ENCODE measurements at places on chromosomes 3 and 15.
A peak's percentile ranks its signal among the peaks of the same experiment; 100 is the strongest.

DNA sequence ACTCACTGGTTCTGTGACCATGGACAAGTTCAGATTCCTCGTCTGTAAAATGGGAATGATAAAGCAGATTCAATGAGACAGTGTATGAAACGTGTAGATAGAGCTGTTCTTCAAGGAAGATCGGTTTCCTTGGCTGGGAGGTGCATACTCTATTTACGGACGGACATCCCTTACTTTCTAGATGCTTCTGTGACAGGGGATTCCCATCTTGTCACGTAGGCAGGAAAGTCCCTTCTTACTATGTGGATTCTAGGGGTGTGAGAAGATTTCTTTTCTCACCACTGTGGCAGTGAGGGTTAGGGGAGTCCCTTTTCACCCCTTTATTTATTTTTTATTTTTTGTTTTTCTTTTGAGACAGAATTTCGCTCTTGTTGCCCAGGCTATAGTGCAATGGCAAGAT lies 180.9 kb upstream of the TBL1XR1 start:
- DNase-seq = no peak

GRCh38 chr3:185473290-185473815 lies 25.5 kb downstream of the TMEM41A start:
- DNase-seq = no peak

- DNase-seq = no peak
Measured at GRCh38 chr15:99365242-99365641, 114.0 kb downstream of the LRRC28 start.

DNA sequence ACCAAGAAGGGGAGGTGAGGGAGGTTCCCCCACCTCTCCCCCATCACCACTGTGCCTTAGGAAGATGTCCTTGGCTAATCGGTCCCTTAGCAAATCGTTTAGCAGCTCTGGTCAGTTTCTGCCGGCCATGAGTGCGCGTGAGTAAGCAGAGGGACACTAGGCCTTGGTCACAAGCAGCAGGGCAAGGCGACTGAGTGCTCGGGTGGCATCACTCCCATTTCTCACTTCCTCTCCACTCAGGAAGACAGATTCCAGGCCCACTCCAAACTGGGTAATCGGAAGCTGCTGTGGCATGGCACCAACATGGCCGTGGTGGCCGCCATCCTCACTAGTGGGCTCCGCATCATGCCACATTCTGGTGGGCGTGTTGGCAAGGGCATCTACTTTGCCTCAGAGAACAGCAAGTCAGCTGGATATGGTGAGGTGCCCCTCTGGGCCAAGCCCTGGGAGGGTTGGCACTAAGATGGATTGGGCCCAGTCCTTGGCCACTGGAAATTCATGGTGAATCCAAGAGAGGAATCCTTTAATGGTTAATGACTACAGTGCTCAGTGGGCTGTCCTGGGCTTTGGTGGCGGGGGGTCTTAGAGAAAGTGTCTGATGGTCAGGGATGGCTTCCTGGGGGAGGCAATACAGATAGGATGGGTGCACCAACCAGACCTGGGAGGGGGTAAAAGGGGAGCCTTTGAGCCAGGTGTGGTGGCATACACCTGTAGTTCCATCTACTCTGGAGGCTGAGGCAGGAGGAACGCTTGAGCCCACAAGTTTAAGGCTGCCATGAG lies 4.0 kb downstream of the PARP3 start:
- no peak for DNase-seq

DNA sequence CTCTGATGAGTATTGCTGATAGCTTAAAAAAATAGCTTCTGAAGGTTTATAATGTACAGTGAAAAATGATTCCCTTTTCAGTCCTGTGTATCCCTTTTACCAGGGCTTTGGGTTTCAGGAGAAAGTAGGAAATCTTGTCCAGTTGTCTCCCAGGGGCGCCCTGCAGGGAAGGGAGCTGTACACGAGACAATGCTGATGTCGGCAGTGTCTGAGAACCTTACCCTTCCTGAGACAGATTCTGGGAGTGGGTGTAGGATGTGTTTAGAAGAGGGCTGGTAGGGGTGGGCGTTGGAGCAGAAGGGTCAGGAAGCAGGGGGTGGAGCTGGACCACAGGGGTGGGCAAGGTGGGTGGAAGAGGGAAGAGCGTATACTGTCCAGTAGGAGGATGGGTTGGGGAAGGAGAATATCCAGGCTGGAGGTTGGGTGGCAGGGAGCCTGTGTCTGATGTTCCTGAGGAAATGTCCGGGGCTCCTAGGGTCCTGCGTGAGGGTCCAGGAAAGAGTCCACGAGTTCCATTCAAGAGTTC lies 5.6 kb downstream of the THPO start:
- no peak for DNase-seq

- no peak for DNase-seq
Measured at GRCh38 chr15:58880320-58880719, 53.2 kb downstream of the SLTM start.

DNA sequence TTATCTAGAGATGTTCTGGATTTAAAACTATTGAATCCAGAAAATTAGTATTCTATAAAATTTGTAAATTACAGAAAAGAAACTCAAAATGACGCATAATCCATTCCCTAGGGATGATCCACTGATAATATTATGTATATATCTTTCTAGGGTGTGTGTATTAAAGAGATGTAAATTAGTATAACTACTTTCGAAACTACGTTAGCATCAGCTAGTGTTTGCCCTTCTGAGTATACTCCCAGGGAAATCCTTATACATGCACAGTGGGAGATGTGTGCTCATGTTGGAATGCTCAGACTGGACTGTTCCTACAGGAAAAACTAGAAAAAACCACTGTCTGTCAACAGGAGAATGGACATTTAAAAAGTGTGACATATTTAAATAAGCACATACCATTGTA lies 36.4 kb downstream of the ACAA1 start:
- no peak for DNase-seq

DNA sequence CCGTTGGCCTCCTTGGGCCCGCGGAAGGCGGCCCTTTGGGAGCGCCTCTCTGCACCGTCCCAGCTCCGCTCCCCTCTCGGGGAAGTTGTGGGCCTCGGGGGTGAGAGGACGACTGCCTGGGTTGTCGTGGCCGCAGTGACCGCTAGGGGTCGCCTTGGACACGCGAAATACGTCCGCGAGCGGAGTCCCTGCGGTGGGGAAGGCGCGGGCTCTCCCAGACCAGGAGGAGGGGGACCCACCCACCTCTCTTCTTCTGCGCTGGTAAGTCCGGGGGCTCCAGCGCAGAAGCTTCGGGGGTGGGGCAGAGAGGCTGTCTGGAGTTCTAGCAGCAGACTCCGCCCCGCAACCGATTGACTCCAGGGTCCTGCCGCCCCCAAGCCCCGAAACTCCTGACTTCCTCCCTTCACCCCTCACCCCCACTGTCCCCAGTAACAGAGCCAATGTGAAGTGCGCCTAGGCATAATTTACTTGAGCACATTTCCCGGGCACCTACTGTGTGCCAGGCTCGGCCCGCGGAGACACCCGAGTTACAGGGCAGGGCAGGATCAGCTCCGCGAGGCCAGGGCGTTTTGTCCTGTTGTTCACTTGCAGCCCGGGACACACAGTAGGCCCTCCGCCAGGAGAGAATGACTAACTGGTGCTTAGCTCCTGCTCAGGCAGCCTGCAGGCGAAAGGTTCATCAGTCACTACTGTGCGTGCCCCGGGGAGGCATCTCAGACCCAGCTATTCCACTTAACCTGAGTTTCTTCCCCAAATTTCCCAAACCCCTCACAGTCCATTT lies 32.8 kb downstream of the DNASE1L3 start:
- DNase-seq = peak; percentile 81

DNA sequence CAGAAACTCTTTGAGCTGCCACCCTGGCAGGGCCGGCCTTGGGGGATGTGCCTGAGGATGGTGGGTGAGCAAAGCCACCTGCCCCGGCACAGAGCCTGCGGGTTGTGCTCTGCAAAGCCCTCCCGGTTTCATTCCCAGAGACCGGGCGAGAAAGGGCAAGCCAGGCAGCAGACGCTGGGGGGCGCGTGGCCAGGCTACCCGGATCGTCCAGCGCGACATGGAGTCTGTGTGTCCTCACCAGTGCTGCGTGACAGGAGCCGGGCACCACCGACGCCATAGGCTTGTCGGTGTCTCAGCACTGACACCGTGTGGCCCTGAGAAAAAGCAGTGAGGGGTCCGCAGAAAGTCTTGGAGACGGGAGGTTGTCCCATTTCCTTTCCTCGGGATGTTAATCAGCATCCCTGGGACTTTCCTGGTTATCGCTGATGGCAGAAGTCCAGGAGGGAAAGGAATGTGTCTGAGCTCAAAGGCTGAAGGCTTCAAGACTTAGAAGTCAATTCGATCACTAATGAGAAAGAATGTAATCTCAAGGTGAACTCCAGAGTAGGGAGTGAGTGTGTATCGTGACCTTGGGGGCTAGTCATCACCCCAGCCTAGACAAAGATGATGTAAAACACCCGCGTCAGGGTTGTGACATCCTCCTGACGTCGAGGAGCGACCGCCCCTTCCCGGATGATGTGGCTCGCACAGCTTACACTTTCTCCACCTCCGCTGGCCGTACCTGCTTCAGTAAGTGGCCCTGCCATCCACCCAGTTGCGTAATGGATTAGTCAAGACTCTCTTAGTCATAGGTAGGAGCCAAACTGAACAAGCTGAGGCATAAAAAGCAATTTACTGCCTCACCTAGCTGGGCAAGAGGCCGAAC lies 36.3 kb upstream of the PLA2G4E start:
- DNase-seq = peak; percentile 80

GRCh38 chr3:101836652-101837598 lies 12.4 kb upstream of the NFKBIZ start:
- peak; percentile 90 for DNase-seq

- peak; percentile 38 for DNase-seq
Measured at GRCh38 chr3:11662392-11662990, 18.8 kb upstream of the VGLL4 start.

- DNase-seq = no peak
Measured at GRCh38 chr15:90970274-90970673, 15.6 kb downstream of the RCCD1 start.

DNA sequence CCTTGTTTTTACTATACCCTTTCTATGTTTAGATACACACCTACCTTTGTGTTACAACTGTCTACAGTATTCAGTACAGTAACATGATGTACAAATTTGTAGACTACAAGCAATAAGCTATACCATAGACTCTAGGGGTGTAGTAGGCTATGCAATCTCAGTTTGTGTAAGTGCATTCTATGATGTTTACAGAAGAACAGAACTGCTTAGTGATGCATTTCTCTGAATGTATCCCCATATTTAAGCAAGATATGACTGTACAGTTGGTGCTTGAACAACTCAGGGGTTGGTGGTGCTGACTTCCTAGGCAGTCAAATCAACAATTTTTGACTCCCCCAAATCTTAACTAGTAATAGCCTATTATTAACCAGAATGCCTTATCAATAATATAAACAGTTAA lies 467.1 kb upstream of the TGFBR2 start:
- no peak for DNase-seq

DNA sequence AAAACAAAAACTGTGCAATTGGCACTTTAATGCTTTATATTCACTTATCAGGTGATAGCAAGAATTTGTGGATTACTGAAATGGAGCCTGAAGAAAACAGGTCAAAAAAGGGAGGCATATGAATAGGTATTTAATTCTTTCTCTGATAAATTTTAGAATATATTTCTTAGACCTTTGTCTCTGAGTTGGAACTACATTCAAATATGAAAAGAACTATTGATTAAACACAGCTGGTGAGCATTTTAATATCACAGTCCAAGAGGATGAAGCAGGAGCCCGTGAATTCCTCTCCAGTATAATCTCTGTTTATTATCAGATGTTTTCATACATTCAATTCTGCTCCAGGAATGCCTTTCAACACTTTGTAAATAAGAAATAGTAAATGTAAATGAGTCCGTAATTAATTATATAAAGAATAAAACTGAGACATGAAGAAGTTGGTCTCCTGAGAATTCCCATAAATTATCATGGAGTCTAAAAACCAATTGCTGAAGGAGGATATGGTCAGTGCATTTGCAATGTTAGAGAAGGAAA lies 86.3 kb upstream of the ARHGEF26 start:
- no peak for DNase-seq

- no peak for DNase-seq
Measured at GRCh38 chr3:58522759-58523425, 14.1 kb downstream of the ACOX2 start.

GRCh38 chr15:71109130-71109529 lies 6.1 kb upstream of the THSD4 start:
- DNase-seq = peak; percentile 62

GRCh38 chr3:138950006-138950644 lies 3.1 kb downstream of the FOXL2NB start:
- DNase-seq = peak; percentile 44

DNA sequence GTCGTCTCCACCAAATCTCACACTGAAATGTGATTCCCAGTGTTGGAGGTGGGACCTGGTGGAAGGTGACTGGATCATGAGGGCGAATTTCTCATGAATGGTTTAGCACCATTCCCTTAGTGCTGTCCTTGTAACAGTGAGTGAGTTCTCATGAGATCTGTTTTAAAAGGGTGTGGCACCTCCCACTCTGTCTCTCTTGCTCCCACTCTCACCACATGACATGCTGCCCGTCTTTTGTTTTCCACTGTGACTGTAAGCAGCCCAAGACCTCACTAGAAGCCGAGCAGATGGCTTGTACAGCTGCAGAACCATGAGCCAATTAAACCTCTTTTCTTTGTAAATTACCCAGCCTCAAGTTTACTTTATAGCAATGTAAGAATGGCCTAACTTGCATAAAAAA lies 21.2 kb downstream of the RAD18 start:
- no peak for DNase-seq

GRCh38 chr3:184773283-184774186 lies 38.4 kb upstream of the VPS8 start:
- no peak for DNase-seq

GRCh38 chr15:38076786-38077185 lies 142.3 kb downstream of the TMCO5A start:
- DNase-seq = no peak

GRCh38 chr3:134880431-134880830 lies 85.4 kb downstream of the EPHB1 start:
- DNase-seq = no peak

GRCh38 chr3:188558343-188559071 lies 404.6 kb downstream of the LPP start:
- peak; percentile 37 for DNase-seq

DNA sequence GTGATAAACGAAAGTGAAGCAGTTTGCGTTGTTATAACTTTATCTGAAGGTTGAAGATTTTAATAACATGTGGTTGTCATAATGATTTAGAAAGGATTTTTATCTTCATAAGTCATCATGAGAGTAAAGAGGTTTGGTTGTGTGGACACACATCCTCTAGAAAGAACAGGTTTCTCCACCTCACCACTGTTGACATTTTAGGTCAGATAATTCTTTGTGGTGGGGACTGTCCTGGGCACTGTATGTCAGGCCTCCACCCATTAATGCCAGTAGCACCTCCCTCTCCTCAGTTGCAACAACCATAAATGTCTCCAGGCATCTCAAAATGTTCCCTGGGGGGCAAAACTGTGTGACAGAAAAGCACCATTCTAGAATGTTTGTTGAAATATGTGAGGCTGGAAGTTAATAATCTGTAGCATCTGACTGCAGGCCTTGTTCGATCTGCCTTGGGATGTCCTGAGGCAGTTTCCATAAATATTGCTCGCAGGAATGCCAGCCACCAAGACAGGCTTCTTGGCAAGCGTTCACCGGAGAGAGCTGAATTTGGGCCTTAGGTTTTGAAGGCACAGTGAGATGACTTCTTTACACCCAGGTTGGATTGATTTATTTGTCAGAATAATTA lies 100.1 kb downstream of the ADAMTSL3 start:
- DNase-seq = no peak

Measured in fibroblast of pulmonary artery (primary cell).